GM23248 (cell line): ENCODE measurements at places on chromosomes 4 and X. TPM values are rescaled to one million over a fixed set of nuclear protein-coding genes. Genes with fewer than 3 reads are reported as not detected.
A peak's percentile ranks its signal among the peaks of the same experiment; 100 is the strongest.

GRCh38 chrX:151722241-151722846 lies 6.5 kb downstream of the FATE1 start:
- DNase-seq: peak; percentile 69

GRCh38 chrX:128106630-128107029 lies 54.4 kb upstream of the ACTRT1 start:
- DNase-seq: no peak

Gene ASB5
- total RNA-seq: 0.25 TPM in 1 of 2 replicates, not detected in the other

Gene USP17L13
- total RNA-seq: not detected in 2 replicates

DNA sequence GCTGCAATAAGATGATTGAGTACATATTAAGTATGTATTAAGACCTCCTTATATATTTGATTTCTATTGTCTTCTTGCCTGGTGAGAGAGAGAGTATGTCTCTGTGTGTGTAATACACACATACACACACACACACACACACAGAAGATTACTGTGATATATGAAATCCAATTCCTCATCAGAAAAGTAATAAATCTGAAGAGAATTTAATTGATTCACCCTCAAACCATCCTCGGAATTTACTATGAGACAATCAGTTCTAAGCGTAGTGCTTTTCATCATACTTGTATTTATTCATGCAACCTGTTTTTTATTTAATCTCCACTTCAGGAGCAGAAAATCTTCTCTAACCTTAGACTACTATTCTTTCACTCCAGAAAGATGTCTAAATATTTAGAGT lies 62.3 kb upstream of the TLL1 start:
- DNase-seq: no peak

GRCh38 chr4:83552924-83553323 lies 17.0 kb downstream of the GPAT3 start:
- peak; percentile 78 for DNase-seq

DNA sequence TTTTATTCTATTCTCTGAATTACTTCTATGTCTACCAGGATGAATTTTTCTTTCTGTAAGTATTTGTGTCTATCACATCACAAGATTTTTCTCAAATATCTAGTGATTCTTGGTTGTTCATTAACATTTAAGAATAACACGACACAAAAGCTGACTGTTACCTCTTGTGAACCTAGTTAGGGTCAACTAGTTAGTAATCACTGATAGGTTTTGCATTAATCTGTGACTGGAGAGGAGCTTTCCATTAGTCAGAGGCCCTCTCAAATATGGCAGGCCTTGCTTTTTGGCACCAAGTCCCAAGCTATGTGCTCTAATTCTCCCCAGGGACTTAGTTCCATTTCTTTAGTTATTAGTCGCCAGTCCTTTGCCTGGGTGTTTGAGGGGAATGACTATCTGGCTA lies 259.2 kb downstream of the CFAP299 start:
- DNase-seq: peak; percentile 2

DNA sequence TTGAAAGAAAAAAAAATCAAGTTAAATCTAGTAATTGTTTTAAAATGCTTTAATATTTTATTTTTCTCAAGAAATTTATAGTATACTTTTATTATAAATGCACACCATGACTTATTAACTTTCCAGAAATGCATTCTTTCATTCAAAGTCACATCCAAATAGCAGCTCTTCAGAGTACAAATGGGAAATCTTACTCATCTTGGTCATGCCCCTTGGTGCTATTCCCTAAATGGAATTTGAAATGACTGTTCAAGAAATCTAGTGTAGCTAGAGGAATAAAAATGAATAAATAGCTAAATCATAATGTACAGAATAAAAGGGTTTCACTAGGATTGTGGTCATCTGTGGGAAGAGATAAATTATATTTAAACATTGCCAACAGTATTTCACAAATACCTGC lies 1139.7 kb downstream of the PCDH18 start:
- DNase-seq: no peak

- DNase-seq: no peak
These were observed 5.0 kb downstream of the CENPU start for GRCh38 chr4:184728858-184729257.

DNA sequence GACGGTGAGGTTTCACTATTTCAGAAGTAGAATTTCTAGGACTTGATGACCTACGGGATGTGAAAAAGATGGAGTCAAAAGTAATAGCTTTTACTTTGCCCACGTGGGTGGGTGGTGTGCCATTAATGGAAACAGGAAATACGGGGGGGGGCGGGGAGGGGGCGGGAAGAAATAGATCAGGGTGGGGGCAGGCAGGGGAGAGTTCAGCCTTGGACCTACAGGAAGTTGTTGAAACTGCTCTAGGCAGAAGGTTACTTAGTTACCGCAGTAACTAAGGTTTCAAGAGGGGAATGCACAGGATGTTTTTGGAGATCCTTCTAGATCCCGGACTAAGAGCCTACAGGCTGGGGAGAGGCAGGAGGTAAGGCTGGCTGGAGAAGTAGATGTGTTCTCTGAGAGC lies 3.6 kb upstream of the FHL1 start:
- no peak for DNase-seq

DNA sequence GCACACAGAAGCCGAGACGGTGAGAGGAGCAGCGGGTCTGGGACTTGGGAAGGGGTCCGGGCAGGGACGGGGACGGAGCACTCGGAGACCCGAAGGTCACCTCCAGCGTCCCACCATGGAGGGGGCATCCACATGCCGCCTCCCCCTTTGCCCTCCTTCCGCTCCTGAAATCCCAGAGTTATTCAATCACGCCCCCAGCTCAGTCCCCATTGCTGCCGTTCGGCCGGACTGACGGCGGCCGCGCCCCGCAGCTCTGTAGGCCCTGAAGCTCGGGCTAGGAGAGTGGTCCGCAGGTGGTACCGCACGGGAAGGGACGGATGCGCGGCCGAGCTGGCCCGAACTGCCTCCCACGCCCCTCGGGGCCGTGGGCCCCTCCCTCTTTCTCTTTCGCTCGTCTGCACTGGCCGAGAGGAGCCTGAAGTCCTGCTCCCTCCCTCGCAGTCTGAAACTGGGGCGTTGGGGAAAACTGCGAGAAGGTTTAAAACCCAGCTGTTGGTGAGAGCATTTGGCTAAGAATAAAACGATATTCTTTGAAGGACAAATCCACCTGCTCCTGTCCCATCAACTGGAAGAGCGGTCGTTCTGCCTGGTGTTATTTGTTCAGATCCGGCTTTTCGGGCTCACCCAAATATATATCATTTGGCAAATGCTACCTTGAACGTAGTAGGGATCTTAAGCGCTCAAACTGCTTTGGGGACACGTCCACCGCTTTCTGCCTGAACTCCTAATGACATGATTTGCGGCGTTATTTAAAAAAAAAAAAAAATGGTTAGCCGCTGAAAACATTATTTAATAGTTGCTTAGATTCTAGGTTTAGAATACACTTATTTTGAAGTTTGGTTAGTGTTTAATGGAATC lies 719 bp downstream of the USO1 start:
- DNase-seq: peak; percentile 92

Gene GAGE12F
- not detected in 2 replicates for total RNA-seq

DNA sequence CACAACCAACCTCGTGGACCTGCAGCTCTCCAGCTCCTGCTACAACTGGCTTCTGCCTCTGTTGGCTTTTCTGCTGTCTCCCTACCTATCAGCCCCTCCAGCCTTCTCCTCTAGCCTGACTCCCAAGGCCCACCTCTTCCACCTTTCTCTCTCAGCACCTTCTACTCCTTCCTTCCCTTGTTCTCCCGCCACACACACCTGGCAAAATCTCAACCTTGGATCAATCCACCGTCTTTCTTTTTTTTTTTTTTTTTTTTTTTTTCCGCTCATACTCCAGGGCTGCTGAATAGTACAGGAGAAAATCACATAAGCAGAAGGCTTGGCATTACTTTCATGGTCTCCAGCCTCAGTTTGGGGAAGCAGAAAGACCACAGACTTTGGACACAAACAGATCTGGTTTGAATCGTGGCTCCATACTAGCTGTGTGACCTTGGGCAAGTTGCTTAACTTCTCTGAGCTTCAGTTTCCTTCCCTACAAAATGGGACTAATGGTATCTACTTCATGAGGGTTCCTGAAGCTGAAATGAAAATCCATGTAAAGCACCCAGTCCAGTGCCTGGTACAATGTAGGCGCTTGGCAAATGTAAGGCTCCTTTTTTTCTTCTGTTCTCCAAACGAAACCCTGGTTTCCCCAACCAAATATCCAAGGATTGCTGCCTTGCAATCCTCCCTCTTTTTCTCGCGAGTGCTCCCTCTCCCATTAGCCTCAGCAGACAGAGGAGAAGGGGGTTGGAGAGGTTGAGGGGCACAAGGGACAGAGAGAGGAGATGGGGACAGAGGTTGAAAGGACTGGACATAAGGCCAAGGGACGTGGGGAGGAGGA lies 1.7 kb downstream of the FGD1 start:
- DNase-seq: peak; percentile 41

- DNase-seq: no peak
These were observed 5.1 kb upstream of the KCNIP4 start for GRCh38 chr4:21953653-21954052.

Gene PCDH19
- 0.51 and 0.54 TPM in 2 replicates for total RNA-seq

GRCh38 chr4:56147371-56147770 lies 198.6 kb downstream of the CEP135 start:
- peak; percentile 39 for DNase-seq

GRCh38 chr4:47704693-47705325 lies 133.1 kb downstream of the CORIN start:
- DNase-seq: peak; percentile 52

DNA sequence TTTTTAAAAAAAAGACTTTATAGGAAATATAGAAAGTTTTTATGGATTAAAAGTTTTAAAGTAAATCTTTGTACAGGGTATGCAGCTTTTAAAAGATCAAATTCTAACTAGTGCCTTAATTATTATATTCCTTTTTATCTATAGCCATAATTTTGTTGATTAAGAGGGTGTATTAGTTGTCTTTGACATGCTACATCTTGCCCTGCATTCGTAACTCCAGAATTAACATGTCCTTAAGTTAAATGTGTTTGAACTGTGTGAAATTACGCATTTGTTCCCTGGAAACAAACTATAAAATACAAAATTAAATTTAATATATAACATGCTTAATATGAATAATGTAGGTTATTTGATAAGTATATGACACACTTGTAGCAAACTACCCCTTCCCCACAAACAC lies 66.3 kb downstream of the PTPN13 start:
- DNase-seq: no peak

DNA sequence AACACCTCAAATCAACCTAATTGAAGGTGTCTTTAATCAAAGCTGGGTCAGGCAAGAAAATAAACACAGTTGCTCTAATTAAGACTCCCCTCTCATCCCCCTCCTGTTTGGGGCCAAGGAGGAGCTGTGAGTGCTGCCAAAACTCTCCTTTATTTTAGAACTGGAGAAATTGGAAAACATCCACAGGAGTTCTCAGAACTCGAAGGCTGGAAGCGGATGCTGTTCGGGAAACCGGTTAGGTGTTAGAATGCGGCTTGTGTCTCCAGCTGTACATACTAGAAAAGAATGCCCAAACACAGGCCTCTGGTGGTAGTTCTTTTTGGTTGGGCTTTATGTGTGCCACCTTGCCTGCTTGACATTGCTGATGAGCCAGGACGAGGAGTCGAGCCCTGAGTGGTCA lies 118.2 kb downstream of the GPR143 start:
- no peak for DNase-seq

DNA sequence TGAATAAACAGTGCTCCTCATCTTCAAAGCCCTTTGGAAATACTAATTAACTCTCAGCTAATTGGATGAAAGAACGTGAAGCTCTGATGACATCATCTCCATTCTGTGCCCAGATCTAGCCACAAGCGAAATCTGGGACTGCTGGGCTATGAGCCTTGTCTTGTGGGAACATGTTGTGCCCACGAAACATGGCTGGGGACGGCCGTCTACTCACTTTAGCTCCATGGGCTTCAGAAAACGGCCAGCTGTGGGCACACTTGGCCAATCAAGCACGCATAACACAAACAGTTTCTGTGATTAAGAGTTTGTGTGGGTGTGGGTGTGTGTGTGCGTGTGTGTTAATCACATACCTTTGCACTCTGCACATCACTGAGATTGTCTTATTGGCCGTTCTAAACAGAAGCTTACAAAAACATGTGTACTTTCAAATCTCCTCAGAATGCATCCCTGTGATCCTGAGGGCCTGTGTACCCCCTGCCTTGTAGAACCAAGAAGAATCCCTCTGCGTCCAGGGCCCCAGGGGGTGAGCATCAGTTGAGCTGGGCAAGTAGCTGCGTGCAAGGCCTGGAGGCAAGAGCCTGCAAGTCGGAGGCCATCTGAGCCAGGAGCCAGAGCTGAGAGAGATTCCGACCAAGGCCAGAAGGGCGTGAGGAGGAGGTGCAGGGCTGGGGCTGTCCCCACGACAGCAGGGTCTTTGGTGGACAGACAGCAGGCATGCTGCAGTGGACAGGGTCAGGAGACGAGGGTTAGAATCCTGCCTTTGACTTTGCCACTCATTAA lies 18.7 kb upstream of the ZNF185 start:
- DNase-seq: no peak

Gene ARHGAP36
- total RNA-seq: not detected in 2 replicates

Gene VEGFD
- not detected in 2 replicates for total RNA-seq

DNA sequence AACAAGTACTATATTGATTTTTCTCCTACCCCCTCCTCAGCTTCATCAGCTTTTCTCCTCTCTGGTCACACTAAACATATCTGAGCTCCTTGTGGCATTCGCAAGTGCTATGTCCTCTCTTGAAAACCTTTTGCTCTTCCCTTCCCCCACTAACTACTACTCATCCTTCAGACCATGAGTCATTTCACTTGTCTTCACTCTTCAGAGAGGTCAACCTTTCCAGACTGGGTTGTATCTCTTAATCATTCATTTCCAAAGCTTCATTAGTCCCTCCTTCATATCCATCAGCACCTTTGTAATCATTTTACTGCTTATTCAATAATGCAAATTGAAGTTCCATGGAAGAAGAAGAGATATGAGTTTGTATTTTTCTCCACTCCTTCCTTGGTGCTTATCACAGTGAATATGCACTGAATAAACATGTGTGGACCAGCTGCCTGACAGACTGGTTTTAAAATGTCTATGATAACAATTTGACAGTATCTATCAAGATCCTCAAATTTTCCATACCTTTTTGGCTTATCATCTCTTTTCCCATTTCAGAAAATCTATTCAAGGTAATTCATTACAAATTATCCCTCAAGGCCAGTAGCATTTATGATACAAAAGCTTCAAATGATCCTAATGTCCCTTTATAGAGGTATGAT lies 28.4 kb downstream of the DDX60L start:
- peak; percentile 53 for DNase-seq
